ENCODE measurements at places on chromosomes 6 and 20.

GRCh38 chr20:14336686-14337085 lies 726 bp downstream of the FLRT3 start:
- DNase-seq = no peak

- DNase-seq = no peak
Observed at GRCh38 chr20:58715391-58715800, 22.8 kb downstream of the NPEPL1 start.

GRCh38 chr6:14488180-14488579 lies 370.6 kb downstream of the CD83 start:
- DNase-seq = no peak

DNA sequence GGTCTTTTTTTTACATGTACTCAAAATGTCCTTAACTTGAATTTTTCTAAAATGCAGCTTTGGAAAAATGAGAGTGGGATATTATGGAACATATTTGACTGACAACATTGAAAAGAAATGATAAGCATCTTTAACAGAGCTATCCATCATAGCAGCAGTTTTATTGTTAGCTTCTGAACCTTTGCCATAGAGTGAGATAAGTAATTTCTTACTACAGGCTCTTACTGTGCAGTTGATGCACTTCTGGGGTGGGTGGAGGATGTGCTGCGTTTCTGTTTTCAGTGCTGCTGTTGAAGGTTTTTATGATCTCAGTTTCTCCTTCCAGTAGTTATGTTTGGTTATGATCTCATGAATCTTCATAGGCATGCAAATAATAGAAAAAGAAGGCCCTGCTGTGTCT lies 267.0 kb downstream of the TMEM242 start:
- DNase-seq = no peak

DNA sequence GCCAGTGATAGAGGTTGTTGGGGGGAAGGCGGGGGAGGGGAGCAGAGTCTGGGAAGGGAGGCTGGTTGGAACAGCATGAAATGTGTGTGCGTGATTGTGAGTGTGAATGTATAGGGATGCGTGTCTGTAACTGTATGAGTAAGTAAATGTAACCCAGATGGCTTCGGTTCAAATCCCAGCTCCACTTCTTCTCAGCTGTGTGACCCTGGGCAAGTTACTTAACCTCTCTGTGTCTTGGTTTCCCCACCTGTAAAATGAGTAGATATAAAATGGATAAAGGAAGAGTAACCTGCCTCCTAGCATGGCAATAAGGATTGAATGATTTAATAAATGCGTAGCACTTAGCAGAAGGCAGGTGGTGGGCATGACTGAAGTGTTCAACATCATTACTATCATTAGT lies 24.1 kb downstream of the MAFB start:
- DNase-seq = no peak

GRCh38 chr20:21100578-21101452 lies 5.3 kb downstream of the LINC00237 start:
- DNase-seq = no peak

- no peak for DNase-seq
Observed at GRCh38 chr6:155247618-155248007, 16.2 kb upstream of the CLDN20 start.

DNA sequence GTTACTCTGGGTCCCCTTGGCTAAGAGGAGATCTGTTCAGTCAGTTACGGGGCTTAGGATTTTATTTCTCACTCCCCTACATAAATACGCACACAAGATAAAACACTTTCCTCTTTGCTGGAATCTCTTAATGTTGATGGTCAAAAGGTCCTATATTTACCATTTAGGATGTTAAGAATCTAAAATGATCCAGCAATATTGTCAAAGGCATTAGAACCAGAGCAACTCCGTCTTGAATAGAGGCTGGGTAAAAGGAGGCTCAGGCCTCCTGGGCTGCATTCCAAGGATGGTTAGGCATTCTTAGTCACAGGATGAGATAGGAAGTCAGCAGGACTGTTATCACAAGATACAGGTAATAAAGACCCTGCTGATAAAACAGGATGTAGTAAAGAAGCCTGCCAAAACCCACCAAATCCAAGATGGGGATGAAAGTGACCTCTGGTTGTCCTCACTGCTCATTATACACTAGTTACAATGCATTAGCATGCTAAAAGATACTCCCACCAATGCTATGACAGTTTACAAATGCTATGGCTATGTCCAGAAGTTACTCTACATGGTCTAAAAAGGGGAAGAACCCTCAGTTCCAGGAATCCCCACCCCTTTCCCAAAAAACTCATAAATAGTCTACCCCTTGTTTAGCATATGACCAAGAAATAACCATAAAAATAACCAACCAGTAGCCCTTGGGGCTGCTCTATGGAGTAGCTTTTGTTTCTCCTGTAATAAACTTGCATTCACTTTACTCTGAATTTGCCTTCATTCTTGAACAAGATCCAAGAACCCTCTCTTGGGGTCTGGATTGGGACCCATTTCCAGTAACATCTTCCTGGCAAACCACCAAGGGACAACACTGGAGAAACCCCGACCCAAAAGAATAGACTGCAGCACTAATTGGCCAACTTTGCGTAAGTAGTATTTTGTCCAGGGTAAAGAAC lies 107.5 kb downstream of the DTNBP1 start:
- no peak for DNase-seq

DNA sequence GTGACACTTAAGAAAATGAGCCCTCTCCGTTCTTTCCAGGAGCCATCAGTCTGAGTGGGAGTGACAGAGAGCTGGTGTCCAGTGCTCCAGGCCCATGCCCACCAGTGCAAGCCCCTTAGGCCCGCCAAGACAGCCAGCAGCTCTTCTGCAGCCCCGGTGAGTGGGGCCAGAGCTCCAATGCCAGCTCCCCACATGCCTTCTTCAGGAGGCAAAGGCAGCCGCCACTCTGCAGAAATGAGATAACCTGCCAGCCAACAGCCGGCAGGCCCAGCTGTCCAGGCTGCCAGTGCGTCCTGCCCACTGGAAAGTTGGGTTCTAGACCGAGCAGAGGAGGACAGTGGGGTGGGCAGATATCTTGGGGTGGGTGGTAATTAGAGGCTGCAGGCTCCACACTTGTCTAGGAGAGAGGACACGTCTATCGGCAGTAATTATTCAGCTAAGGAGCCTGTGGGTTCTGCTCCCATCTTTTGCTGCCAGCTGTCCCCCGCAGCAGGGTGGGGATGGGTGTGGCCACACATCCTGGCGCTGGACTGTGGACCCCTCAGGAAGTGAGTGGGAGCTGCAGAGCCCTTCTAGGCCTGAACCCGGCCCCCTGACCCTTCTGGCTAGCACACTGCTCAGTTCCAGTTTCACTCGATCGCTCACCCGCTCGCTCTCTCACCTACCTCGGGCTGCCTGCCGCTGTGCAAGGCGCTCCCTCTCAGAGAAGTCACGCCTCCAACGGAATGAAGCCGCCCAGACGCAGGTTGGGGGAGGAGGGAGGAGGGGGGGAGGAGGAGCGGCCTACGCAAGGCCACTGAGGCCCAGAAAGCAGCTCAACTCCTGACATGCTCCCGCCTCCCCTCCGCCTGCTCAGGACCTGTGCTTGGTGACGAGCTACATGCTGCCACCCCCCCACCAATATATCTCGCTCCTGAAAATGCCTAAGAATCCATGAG lies 3.6 kb downstream of the GRM4 start:
- no peak for DNase-seq

DNA sequence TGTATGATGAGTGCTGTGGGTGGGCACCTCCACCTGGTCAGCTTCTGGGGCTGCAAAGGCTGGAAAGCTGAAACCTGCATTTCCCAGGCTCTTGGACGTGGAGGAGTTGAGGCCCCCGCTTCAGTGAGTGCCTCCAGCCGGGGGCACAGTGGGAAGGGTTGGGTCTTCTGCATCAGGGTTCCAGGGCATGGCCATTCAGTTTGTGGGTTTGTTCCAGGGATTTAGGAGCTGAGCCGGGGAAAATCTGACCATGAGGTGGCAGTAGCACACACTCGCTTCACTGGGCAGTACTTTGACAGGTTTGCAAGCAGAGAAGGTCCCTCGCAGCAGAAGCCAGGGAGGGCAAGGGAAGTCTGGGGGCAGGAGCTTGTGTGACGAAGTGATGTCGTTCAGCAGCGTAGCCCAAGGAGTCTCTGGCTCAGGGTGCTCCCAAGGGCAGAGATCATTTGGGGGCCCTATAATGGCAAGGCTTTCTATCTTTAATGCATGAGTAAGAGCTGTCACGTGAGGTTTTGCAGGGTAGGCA lies 69.5 kb upstream of the SULF2 start:
- no peak for DNase-seq

DNA sequence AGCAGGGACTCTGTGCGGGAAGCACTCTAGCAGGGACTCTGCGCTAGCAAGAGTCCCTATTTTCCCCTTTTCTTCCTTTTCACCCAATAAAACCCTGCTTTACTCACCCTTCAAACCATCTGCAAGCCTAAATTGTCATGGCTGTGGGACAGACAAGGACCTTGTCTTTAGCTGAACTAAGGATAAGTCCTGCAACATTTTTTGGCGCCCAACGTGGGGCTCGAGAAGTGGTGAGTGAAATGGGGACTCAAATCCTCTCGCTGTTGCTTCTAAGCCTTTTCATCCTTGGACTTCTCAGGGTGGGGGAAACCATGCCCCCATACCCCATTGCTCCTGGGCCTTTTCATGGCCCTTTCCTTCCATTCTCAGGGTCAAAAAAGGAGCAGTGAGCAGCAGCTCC lies 46.4 kb downstream of the IMPG1 start:
- DNase-seq = no peak

- no peak for DNase-seq
Observed at GRCh38 chr6:37204014-37204751, 34.2 kb downstream of the PIM1 start.

GRCh38 chr20:59195316-59195993 lies 31.8 kb downstream of the ZNF831 start:
- DNase-seq = no peak

DNA sequence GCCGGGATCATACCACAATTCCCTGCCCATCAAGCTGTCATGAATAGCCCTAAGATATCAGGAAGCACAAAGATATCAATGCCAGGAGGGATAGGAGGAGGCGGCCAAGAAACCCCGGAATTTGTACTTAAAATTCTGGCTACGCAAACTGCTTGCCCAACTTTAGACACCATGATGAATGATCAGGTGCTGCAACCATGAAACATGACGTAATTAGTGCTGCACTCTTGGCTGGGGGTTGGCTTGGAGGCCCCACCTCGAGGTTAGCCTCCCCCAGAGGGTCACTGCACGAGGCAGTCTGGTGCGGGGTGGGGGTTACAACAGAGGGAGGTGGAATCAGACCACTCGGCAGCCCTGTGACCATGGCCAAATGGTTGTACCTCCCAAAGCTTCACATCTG lies 8.9 kb downstream of the SIRPA start:
- no peak for DNase-seq

GRCh38 chr20:62066339-62066982 lies 780 bp upstream of the TAF4 start:
- DNase-seq = peak; percentile 6

DNA sequence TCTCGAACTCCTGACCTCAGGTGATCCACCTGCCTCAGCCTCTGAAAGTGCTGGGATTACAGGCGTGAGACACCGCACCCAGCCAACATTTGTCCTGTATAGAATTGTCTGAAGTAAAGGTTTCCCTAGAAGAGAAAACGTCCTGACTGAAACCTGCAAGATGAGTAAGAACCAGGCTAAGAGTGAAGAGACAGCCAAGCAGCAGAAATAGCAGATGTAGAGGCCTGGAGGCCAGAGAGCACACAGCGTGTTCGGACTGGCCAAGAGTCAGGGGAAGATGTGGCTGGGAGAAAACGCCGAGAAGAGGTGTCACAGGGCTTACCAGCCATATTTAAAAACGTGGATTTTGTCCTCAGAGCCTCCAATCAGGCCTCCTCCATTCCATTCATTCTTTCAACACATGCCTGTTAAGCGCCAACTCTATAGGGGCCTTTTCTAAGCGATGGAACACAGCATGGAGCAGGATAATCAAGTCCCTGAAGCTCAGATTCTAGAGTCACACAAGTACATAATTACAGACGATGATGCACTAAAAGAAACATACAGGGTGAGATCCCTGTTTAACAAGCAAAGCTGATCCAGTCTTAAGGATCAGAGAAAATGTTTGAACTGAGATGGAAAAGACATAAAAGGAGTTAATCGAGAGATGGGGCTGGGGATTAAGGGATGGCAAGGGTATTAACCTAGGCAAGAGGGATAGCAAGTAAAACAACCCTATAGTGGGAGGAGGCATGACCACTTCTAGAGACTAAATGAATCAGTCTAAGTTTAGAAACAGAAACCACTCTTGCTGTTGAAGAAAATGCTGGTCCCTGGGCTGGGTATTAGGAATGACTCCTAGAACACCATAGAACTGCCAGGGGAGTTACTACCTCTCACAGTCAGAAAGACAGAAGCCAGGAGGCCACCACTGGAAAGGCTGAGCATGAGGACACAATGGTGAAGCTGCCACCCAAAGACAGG lies 4.8 kb downstream of the ZCCHC3 start:
- no peak for DNase-seq

GRCh38 chr6:2988094-2988425 lies 11.6 kb upstream of the NQO2 start:
- no peak for DNase-seq

- DNase-seq = no peak
Observed at GRCh38 chr6:143505111-143505510, 6.4 kb downstream of the FUCA2 start.

- no peak for DNase-seq
Observed at GRCh38 chr6:98657764-98658163, 176.6 kb upstream of the POU3F2 start.

GRCh38 chr6:148359228-148359627 lies 16.6 kb downstream of the SASH1 start:
- no peak for DNase-seq

DNA sequence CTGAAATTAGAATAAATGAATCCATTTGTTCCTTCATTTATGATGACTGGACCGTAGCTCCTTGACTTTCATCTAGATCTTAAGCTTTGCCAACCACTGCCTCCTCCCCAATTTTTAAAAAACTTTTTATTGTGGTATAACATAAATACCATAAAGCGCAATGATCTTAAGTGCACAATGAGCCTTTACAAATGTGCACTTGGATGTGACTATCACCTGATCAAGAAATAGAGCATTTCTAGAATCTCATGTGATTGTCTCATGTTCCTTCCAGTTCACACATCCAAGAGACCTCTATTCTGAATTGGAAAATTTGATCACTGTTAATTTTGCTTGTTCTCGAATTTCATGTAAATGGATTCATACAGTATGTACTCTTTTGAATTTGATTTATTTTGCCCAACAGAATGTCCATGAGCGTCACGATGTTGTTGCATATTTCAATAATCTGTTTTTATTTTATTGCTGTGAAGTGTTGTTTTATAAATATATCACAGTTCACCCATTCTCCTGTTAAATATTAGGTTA lies 442.2 kb downstream of the CDKAL1 start:
- no peak for DNase-seq

GRCh38 chr6:139194740-139195139 lies 59.9 kb downstream of the HECA start:
- DNase-seq = no peak

- DNase-seq = no peak
Observed at GRCh38 chr6:145036848-145037567, 698.3 kb downstream of the EPM2A start.

- no peak for DNase-seq
Observed at GRCh38 chr6:153963352-153963751, 75.7 kb upstream of the OPRM1 start.

Measured in activated CD8-positive, alpha-beta memory T cell treated with anti-CD3 and anti-CD28 coated beads for 4 hours (primary cell).